ENCODE measurements at places on chromosomes 6 and 20.

GRCh38 chr20:36147690-36148089 lies 6.8 kb upstream of the EPB41L1 start:
- peak; percentile 71 for DNase-seq

GRCh38 chr20:47765691-47766594 lies 19.3 kb downstream of the SULF2 start:
- no peak for DNase-seq

- no peak for DNase-seq
These were observed 14.9 kb upstream of the UBE2V1 start for GRCh38 chr20:50127587-50128519.

GRCh38 chr20:44702776-44703175 lies 12.4 kb upstream of the CCN5 start:
- peak; percentile 79 for DNase-seq

DNA sequence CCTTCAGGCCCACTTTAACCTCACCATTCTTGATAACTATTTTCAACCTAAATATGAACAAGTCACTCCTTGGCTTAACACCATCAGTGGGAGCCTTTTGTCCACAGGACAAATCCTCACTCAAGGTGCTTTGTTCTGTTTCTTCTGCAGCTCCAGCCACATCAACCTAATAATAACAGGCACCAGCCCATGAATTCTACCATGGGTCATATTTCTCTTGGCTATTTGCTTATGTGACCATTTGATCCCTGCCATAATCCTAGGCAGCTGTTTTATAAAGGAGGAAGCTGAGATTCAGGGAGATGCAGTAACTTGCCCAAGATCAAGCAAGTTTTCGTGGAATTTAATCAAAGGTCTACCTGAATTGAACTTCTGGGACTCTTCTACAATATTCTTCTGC lies 561.3 kb downstream of the DHX35 start:
- no peak for DNase-seq

DNA sequence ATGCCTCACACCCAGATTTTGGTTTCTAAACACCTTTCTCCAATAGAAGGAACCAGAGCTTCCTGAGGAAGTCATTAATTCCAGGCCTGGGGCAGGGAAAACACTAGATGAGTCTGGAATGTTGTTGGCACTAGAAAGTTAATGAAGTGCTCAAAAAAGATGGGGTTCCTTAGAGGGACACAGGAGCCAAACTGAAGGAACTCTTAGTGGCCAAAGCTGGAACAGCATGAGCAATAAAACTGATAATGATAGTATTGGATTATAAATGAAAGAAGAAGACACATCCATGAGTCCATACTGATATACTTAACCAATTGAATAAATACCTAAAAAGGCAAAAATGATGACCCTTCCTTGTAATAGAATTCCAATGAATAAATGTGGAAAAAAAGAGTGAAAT lies 4.4 kb downstream of the IL20RA start:
- no peak for DNase-seq

GRCh38 chr20:19928328-19929011 lies 88.7 kb upstream of the NAA20 start:
- DNase-seq = peak; percentile 14

DNA sequence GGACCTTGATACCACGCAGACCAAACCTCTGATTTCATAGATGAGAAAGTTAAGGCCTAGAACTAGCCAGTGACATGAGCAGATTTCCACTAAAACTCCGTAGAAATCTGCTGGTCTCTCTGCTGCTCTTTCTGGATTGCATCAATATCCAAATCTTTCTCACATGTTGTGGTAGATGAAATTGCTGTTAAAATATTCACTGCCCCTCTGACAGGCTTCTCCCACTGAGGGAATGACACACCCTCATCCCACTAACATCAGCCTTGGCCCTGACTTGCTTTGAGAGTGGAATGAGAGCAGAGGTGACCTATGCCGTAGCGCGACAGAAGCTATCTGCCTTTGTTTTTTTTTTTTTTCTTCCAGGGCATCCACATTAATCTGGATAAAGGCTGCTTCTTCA lies 20.4 kb upstream of the EXOC2 start:
- no peak for DNase-seq

- DNase-seq = no peak
These were observed 877.5 kb downstream of the TFAP2A start for GRCh38 chr6:9537381-9537780.

DNA sequence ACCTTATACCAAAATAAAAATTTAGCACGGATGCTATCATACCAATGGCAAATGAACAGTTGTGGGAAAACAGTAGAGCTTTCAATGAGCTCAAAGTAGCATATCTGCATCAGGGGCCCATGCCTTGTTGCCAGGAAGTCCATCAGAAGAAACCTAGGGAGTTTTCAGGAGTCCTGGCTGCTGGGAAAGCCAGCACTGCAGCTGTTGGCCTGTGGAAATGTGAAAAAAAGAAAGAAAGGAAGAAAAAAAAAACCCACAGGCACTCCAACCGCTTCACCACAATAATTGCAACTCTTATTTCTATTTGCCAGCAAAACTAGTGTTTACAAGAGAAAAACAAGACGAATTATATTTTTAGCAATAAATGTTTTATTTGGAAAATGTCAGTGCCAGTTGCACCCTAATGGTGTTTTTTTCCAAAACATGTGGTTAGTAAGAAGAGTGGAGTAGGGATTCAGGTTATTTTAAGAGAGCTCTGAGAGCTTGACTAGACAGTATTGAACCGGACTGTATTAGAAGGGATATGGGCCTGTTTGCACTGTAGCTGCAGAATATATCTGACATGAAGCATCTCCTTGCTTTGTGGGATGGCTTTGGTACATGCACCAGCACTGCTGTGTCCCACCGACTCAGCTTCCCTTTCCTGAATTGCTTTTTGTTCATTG lies 137.3 kb downstream of the CCDC170 start:
- no peak for DNase-seq
